ENCODE measurements at places on chromosomes 1 and 21.

GRCh38 chr1:26075421-26076144 is 8.2 kb upstream of the TRIM63 start:
- no peak overlapping the region for H3K4me3 ChIP-seq
- DNase-seq = no peak
- no peaks in the 10 kb centered on the region for H3K36me3 ChIP-seq

GRCh38 chr1:87785386-87785785 is 456.7 kb downstream of the LMO4 start:
- H3K4me1 ChIP-seq = no peaks in the 10 kb centered on the region
- H3K27ac ChIP-seq = no peak overlapping the region
- DNase-seq = no peak
- no peaks in the 10 kb centered on the region for H3K36me3 ChIP-seq
- H3K4me3 ChIP-seq = no peak overlapping the region
- no peaks in the 10 kb centered on the region for H3K27me3 ChIP-seq

DNA sequence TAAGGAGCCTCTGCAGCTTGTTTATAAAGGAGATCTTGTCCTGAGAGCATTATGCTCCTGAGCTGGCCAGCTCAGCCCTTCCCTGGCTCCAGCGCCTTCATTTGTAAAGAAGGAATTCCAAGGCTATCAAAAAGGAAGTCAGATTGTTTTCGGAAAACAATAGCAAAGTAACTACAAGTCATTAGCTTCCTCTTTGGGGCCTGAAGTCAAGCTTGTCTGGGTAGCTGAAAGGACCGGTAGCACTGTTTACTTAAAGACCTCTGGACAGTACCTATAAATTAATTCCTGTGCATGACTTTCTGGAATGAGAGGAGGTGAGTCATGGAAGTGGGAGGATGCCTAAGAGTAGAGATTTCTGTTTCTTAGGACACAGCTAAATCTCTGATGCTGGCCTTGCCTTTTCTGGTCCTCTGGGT is 20.7 kb upstream of the GJA5 start:
- H3K4me3 ChIP-seq = no peak overlapping the region
- H3K4me1 ChIP-seq = no peaks in the 10 kb centered on the region
- DNase-seq = no peak
- no peaks in the 10 kb centered on the region for H3K36me3 ChIP-seq
- peaks cover 4% of the 10 kb centered on the region for H3K27me3 ChIP-seq
- no peak overlapping the region for H3K27ac ChIP-seq

DNA sequence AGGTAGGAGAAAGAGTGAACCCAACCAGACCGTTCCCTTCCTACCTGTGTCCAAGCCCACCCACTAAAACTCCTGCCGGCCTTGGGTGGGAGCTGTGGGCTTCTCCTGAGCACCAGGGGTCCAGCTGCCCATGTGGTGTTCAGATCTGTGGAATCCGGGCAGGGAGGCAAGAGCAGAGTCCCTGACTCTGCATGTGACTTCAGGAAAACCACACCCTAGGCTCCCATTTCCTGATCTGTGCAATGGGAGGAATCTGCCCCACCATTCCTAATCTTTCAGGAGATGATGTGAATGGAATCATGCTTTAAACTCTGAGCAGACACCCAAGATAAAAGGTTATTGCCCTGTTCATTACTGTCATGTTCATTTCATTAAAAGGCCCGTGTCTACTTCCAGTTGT is 27.6 kb downstream of the EIF2D start:
- no peak for DNase-seq
- peaks cover 42% of the 10 kb centered on the region for H3K4me1 ChIP-seq
- H3K27ac ChIP-seq = peak overlapping the region; percentile 42
- H3K36me3 ChIP-seq = peaks cover 73% of the 10 kb centered on the region
- H3K27me3 ChIP-seq = no peaks in the 10 kb centered on the region

- H3K36me3 ChIP-seq = no peaks in the 10 kb centered on the region
- no peaks in the 10 kb centered on the region for H3K27me3 ChIP-seq
- H3K4me3 ChIP-seq = no peak overlapping the region
- no peak overlapping the region for H3K27ac ChIP-seq
- peaks cover 10% of the 10 kb centered on the region for H3K4me1 ChIP-seq
Observed at GRCh38 chr1:42012852-42013251, 94.1 kb upstream of the HIVEP3 start.

DNA sequence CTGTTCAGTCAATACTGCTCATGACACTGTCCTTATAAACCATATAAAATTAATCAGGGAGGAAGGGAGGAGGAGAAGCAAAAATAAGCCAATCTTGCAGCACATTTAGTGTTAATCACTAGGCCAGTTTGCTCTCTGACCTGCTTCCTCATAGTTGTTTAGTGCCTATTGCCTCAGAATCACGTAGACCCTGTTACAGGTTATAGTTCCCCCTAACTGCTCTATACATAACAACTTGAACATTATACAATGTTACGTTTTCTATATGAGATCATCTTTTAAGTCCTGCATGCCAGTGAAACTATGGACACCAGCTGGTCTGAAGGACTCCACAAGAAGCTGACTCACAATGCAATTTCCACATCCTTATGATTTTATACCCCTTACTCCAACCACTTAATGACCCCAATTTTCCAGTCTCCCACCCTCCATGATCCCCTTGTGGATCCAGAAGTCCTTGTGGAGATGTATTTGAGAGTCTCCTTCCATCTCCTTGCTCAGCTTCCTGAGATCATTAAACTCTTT is 34.9 kb upstream of the TACSTD2 start:
- DNase-seq = no peak
- H3K27me3 ChIP-seq = no peaks in the 10 kb centered on the region
- no peak overlapping the region for H3K27ac ChIP-seq
- no peaks in the 10 kb centered on the region for H3K36me3 ChIP-seq

- peak; percentile 33 for DNase-seq
- no peak overlapping the region for H3K27ac ChIP-seq
- no peaks in the 10 kb centered on the region for H3K4me1 ChIP-seq
- H3K36me3 ChIP-seq = no peaks in the 10 kb centered on the region
Observed at GRCh38 chr1:175338387-175339135, 146.0 kb upstream of the KIAA0040 start.

DNA sequence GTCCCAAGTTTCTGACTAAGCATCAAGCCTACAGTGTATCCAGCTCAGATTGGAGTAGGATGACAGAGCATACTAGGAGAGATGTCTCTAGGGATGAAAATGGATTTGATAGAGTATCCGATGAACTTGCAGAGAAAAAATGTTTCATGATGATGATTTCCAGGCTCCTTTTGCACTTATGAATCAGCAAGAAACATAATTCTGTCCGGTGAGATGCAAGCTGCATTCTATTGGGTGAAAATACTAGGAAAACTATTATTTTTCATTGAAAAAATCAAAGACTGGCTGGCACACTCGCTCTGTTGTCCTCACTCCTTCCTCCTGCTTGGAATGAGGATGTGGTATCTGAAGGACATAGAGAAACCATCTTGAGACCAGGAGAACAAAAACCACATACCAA is 35.4 kb upstream of the RAB3GAP2 start:
- DNase-seq = no peak
- H3K4me1 ChIP-seq = no peaks in the 10 kb centered on the region
- no peaks in the 10 kb centered on the region for H3K27me3 ChIP-seq
- H3K36me3 ChIP-seq = no peaks in the 10 kb centered on the region
- no peak overlapping the region for H3K27ac ChIP-seq
- no peak overlapping the region for H3K4me3 ChIP-seq

- no peaks in the 10 kb centered on the region for H3K27me3 ChIP-seq
- no peak for DNase-seq
- H3K4me3 ChIP-seq = no peak overlapping the region
- no peaks in the 10 kb centered on the region for H3K4me1 ChIP-seq
- H3K36me3 ChIP-seq = no peaks in the 10 kb centered on the region
- no peak overlapping the region for H3K27ac ChIP-seq
Observed at GRCh38 chr1:30984165-30984889, 75.8 kb upstream of the SDC3 start.

- H3K27ac ChIP-seq = no peak overlapping the region
- H3K4me3 ChIP-seq = no peak overlapping the region
- H3K27me3 ChIP-seq = no peaks in the 10 kb centered on the region
- DNase-seq = no peak
- no peaks in the 10 kb centered on the region for H3K4me1 ChIP-seq
Observed at GRCh38 chr1:3735688-3736087, 16.6 kb upstream of the CCDC27 start.

DNA sequence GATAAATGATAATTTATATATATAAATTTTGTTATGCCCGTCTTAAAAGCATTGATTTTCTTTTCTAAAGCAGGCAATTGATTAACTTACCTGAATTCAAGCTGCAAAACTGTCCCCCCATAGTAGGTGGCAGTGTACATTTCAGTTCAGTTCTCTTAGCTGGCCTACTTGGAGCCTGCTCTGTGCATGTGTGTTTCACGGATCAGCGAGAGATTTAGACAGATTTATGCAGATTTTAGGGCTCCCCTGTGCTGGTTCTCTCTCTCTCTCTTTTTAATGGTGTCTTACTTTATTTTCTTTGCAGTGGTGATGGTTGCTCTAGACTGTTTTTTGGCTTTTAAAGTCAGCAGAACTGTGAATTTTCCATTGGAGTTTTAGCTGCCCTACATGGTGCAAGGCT is 30.7 kb downstream of the CLIC4 start:
- no peak overlapping the region for H3K27ac ChIP-seq
- H3K4me3 ChIP-seq = no peak overlapping the region
- H3K4me1 ChIP-seq = no peaks in the 10 kb centered on the region
- H3K27me3 ChIP-seq = no peaks in the 10 kb centered on the region
- DNase-seq = no peak
- no peaks in the 10 kb centered on the region for H3K36me3 ChIP-seq

DNA sequence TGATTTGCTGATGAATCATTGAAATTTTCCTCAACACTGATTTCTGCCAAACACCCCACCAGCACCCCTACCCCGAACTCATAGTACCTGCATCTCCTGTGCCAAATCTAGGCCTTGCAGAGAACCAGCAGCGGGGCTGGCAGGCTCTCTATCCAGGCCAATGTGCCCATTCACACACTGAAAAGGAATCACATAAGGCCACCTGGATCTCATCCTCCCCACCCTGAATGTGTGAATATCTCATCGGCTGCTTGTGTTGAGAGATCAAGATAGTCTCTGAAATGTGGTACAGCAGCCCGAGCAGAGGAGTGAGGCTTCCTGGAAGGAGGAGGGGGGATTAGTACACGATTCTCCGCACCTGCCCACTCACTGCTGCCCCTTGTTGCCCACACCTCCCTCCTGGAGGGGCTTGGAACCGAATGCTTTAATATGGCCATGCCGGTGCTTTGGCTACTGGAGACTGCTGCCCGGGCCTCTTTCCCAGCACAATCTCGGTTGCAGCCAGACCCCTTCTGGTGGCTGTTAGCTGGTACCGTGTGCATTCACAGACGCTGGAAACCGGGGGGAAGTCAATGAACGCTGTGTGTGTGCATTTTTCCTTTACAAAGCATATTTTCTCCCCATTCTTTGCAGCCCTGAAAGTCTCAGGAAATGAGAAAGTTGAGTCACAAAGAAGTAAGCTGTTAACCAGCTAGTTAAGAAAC is 619.5 kb downstream of the MATN1 start:
- no peaks in the 10 kb centered on the region for H3K27me3 ChIP-seq
- no peak for DNase-seq
- no peaks in the 10 kb centered on the region for H3K36me3 ChIP-seq
- no peaks in the 10 kb centered on the region for H3K4me1 ChIP-seq
- H3K27ac ChIP-seq = no peak overlapping the region

DNA sequence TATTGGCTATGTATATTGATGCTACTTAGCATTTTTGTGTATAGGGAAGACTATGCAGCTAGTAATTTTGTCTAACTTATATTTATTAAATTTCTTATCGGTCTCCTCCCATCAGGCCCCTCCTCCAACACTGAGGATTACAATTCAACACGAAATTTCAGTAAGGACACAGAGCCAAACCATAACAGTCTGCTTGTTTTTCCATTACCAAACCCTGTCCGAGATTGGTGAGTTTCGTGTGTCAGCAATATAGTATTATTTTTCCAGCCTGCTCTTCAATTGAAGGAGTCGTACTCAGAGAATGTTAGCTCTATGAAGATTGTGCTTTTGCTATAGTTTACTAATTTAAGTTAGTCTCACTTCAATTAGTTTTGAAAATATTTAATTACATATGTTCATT is 1495.3 kb downstream of the MRPL39 start:
- DNase-seq = no peak
- no peak overlapping the region for H3K27ac ChIP-seq
- H3K4me1 ChIP-seq = no peaks in the 10 kb centered on the region
- H3K4me3 ChIP-seq = no peak overlapping the region
- H3K36me3 ChIP-seq = no peaks in the 10 kb centered on the region
- H3K27me3 ChIP-seq = no peaks in the 10 kb centered on the region

DNA sequence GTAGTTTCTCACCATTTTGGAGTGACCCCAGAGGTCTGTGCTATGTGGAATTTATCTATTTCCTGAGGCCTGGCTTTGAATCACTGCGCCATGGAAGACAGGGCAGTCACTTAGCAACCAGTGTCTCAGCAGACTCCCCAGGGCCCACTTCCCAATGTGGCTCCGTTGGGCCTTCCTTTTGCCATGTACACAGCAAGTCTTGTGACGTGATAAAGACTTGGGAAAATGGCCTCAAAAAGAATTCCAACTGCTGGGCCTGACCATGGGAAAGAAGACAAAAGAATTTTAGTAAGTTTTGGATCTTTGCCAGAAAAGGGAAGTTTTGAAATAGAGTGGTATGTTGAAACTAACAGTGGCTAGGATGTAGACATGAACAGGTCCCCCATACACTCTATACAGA is 36.2 kb downstream of the TLR5 start:
- DNase-seq = no peak
- no peaks in the 10 kb centered on the region for H3K27me3 ChIP-seq
- H3K36me3 ChIP-seq = no peaks in the 10 kb centered on the region

DNA sequence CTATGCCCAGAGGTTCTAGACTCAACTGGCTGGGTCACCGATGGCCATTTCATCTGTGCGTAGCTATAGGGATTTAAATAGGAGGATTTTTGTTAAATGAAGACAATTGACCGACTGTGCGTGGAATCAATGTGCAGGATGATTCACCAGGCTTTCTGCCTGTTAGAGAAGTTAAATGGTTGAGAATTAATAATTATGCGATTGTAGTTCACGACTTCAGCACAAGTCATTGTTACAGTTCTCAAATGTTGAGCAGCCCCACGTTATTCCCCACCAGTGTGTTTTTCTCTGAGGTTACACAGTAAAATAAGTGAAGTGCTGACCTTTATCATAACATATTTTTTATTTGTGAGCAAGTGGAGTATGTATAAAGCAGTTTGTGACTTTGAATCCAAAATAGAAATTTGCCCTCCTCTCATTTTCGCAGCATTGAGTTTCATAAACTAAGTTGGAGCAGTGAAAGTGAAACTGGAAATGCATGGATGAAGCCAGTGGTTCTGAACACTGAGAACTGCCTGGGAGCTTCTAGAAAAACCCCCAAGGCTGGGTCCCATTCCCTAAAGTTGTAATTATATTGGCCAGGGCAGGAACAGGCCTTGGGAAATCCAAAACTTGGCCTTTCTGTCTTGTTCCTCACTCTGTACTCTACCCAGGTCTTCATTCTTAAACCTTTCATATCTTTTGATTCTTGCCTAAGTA is 102.6 kb downstream of the GALNT2 start:
- H3K27me3 ChIP-seq = no peaks in the 10 kb centered on the region
- H3K27ac ChIP-seq = no peak overlapping the region
- no peaks in the 10 kb centered on the region for H3K36me3 ChIP-seq

- no peaks in the 10 kb centered on the region for H3K27me3 ChIP-seq
- H3K4me1 ChIP-seq = no peaks in the 10 kb centered on the region
- no peak overlapping the region for H3K4me3 ChIP-seq
- no peak for DNase-seq
- H3K27ac ChIP-seq = no peak overlapping the region
Observed at GRCh38 chr1:36782785-36783184, 251.5 kb downstream of the GRIK3 start.
